ENCODE measurements at places on chromosomes 11 and 22.

GRCh38 chr11:96162816-96163499, 180.0 kb downstream of the MAML2 start:
- no peak for DNase-seq

- DNase-seq, result no peak
These were observed at the start of gene CCDC81 for GRCh38 chr11:86374586-86374985. CCDC81 (plus strand) TSS chr11:86374887; CDS start chr11:86375164, 277 bp downstream.

GRCh38 chr22:44127356-44127755, 53.4 kb upstream of the PARVG start:
- DNase-seq, result no peak

- no peak for DNase-seq
These were observed 86.9 kb downstream of the GGTLC2 start for GRCh38 chr22:22731374-22731676.

DNA sequence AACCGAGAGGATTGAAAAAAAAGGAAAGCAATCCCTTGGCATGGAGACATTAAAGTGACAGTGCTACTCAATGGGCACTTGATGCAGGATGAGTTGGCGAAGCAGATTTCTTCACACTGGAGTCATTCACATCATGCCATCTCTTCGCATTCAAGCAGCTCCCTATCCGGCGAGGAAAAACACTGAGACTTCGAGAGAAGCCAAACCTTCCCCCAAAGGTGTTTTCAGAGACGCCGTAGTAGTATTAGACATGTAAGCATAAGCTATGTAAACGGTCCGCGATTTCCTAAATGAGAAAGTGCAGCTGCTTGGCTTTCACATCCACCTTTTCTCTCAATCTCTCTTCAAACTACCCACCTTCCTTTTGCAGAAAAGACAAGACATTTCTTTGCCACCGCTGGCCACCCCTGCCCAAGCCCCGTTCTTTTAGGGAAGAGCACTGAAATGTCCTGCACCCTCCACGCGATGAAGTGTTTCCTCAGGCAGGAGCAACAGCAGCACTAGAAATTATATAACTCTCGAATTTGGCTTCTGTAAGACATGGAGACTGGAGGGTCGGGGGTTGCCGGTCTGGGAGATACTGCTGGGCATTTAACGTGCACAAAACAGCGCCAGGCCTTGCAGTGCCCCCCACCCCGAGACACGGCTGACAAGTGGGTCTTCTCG, at the start of gene DLG2:
Gene DLG2 (minus strand): TSS at position 13 of the 666 bp plus-strand sequence.
- DNase-seq, result no peak

DNA sequence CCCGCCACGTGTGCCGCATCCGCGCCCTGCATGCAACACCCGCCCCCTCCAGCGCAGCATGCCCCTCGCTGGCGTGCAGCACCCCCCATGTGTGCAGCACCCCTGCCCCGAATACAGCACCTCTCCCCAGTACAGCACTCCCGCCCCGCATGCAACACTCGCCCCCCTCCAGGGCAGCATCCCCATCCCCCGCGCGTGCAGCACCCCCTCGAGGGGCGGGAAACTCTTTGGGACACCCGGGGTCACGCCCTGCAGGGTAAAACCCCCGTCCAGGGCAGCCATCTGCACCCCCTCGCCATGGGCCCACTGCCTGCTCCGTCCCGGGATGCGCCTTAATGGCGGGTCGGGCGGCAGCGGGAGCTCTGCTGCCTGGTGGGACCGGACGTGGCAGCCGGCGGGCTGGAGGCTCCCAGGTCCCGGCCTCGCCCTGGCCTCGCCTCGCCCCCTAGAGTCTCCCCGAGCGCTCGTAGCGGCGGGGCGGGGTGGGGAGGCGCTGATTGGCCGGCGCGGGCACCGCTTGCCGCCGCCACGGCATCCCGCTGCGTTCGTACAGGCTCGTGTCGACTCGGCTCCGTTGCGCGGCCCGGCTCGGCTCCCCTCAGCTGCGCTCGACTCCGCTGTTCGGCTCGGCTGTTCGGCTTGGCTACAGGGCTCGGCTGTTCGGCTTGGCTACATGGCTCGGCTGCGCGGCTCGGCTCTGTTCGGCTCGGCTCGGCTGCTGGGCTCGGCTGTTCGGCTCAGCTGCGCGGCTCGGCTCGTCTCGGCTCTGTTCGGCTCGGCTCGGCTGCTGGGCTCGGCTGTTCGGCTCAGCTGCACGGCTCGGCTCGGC, 417 bp upstream of the BRSK2 start:
- DNase-seq, result peak; percentile 98

DNA sequence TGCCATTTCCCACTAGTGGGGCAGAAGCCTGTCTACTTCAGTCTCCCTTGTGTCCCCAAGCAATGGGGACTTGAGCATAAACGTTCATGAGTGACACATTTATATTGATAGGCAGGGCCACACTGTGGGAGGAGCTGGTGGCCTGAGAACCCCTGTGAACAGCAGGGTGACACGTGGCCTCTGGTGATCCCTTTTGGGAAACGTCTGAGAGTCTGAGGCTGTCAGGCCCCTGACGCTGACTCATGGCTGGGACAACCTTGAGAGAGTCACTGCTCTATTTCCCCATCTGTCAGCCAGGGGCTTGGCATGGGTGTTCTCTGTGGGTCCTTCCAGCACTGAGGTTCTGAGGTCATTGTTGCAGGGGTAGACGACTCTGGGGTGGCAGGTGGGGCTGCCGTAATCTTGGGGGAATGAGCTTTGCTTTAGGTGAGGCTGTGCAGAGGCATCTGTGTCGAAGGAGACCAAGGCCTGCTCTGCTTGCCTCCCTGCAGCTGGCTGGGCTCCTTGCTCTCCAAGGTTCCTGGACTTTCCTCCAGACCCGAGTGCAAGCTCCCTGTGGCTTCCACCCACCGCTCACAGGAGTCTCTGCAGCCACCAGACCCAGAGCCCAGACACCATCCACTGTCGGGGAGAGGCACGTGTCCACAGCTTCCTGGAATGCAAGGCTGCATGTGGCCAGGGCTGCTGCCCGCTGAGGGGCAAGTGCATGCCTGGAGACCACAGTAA, 54.7 kb downstream of the SMIM38 start:
- DNase-seq, result peak; percentile 19

- DNase-seq, result no peak
These were observed 17.4 kb downstream of the SGSM3 start for GRCh38 chr22:40387746-40388145.

- no peak for DNase-seq
These were observed 108.4 kb downstream of the KCNQ1 start for GRCh38 chr11:2553198-2553597.

- DNase-seq, result no peak
These were observed 21.0 kb downstream of the WEE1 start for GRCh38 chr11:9594267-9595046.

DNA sequence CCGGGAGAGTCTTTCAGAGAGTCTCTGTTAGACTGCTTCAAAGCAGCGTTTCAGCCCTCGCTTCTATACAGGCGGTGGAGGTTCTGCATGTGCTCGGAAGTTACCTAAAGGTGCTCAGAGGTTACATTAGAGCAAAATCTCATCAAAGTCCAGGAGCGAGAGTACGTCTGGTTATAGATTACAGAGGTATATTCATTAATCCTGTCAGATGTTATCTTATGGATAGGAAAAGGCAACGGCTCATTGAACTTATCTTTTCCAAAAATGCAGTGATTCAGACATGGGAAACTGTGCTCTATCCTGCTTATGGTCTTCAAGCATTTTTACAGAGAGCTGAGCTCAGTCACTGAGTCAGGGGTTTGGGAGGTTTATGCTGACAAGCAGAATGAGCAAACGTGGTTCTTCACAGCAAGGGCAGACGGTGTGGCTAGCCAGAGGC, 9.1 kb upstream of the ZBED5 start:
- no peak for DNase-seq

DNA sequence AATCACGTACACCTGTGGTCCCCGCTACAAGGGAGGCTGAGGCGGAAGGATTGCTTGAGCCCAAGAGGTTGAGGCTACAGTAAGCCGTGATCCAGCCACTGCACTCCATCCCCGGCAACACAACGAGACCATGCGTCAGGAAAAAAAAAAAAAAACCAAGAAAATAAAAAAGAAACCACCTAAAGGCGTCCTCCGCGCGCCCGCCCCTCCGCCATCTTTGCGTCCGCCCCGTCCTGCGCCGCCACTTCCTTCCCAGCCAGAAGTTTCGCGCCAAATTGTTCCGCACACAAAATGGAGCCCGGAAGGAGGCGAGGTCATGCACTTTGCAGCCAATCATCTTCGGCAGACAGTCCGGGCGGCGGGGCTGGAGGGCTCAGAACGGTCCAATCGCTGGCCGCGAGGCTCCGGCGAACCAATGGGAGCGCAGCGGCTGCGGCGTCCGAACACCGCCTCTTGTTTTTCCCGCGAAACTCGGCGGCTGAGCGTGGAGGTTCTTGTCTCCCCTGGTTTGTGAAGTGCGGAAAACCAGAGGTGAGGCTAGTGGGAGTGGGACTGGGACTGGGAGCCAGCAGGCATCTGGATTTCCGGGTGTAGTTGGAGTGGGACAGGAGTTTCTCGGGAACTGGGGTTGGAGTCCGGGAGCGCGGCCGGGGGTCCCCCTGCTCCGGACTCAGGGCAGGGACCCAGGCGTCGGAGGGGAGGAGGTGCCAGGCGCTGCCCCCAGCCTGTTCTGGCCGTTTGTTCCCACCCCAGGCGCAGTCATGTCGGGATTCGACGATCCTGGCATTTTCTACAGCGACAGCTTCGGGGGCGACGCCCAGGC, at the start of gene MCM5:
Gene MCM5 (plus strand): TSS at position 463 of the 823 bp plus-strand sequence. CDS start 299 bp downstream, at position 762.
- DNase-seq, result peak; percentile 99

- DNase-seq, result no peak
These were observed 49.6 kb downstream of the IGSF9B start for GRCh38 chr11:133907216-133907615.

DNA sequence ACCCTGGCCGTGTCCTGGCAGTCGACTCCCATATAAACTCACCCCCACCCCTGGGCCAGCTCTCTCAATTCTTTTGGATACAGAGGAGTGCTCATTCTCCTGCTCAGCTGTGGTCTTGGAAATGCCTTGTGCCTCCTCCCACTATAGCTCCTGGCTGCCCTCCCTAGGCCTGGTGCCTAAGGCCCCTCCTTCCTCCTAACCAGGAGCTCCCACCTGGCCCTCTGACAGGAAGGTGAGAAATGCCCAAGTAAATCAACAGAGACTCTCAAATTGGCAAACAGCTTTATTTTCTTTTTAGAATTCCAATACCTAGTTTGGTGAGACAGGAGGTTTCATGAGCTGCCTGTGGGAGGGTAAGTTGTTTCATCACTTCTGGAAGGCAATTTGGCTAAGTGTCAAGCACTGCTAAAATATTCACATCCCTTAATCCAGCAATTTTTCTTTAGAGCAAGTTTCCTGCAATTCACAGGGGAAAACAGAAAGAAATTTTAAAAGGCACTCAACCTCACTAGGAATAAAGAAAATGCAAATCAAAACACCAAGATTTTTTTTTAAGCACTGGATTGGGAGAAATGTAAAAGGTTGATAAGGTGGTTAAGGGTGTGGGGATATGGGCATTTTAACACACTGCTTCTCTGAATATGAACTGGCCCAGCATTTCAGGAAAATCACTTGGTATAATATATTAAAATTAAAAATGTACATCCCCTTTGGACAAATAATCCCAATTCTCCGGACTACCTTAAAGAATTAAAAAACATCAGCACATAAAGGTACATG, 209.7 kb upstream of the ARHGAP20 start:
- DNase-seq, result no peak

- DNase-seq, result peak; percentile 78
These were observed 170.2 kb downstream of the BRD1 start for GRCh38 chr22:49657275-49657973.

DNA sequence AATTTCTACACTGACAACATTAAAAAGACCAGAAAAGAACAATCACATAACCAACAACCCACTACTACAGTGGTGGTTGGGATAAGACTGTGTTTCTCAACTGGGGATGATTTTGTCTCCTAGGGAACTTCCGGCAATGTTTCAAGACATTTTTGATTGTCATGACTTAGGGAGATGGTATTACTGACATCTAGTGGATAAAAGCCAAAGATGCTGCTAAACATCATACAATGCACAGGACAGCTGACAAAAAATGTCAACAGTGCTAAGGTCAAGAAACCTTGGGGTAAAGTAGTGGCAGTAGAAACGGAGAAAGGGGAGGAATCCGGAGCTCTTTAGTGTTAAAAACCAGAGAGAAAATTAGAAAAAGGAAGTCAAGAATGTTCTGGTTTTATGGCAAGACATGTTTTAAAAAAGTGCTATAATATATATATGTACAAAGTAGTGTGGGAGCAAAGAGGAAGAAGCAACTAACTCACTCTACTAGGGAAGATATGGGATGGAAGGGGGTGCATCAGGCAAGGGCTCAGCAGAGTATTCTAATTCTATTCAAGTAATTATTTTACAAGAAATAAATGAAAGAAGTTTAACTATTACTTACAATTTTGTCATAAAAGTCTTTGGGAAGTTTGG, 37.2 kb downstream of the CKAP5 start:
- no peak for DNase-seq

GRCh38 chr11:64268025-64268892, 16.2 kb downstream of the BAD start:
- no peak for DNase-seq

DNA sequence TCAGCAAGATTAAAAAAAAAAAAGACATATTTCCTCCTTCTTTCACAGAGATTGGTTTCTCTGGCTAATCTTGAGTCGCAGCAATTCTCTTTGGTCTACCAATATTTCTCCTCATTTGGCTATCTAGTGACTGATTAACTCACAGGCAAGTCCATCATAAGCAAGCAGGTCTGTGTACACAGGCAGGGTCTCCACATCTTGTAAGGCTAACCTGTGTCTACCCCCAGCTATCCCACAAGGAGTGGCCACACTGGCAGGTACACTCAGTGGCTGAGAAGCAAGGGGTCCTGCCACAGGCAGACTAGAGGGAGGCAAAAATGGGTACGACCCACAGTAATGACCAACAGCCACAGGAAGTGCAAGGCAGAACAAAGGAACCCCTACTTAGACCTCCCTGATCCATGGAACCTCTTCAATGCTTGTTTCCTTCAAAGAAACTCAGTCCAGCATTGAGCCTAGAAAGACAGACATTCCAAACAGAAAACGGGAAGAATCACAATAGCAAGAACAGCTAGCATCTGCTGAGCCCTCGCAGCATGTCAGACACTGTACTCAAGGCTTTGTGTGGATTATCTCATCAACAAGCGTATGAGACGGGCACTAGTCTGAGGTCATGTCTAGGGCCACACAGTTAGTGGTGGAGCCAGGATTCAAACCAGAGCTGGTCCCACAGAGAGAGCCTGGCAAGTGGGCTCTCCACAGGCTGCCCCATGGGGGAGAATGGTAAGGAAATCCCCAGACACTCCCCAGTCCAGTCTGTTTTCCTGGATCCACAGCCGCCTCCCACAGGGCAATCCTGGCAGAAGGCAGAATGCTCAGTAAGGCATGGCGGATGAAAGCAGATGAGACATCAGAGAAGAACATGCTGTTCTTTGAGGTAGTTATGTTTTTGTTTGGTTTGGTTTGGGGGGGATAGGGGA, 34.3 kb downstream of the PLEKHA7 start:
- DNase-seq, result no peak

DNA sequence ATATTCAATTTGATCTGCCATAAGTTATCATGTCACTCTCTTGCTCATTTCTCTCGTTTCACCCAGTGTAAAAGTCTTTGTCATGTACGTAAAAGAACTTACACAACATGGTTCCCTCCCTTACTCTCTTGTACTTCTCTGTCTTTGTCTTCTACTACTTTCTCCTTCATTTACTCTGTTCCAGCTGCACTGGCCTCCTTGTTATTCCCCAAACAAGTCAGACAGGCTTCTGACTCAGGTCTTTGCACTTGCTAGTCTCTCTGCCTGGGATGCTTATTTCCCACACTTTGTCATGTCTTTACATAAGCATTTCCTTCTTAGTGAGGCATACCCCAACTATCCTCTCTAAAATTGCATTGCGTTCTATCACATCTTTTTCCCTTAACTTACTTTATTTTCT, 117.3 kb downstream of the CYP2R1 start:
- DNase-seq, result no peak

Measured in stimulated activated CD4-positive, alpha-beta T cell treated with anti-CD3 and anti-CD28 coated beads, Interleukin-4, amount 100 ng/mL, for 24 hours (primary cell).